B cell (primary cell): ENCODE measurements at places on chromosomes 1 and 21. TPM values are rescaled to one million over a fixed set of nuclear protein-coding genes. Genes with fewer than 3 reads are reported as not detected.

The SYNC gene
- total RNA-seq: not detected in 2 replicates

The SVBP gene
- total RNA-seq: 21.9 and 23.2 TPM in 2 replicates

The ARHGAP30 gene
- 146 and 162 TPM in 2 replicates for total RNA-seq

GRCh38 chr1:113963281-113963906 lies 15.9 kb upstream of the OLFML3 start:
- DNase-seq: no peak

DNA sequence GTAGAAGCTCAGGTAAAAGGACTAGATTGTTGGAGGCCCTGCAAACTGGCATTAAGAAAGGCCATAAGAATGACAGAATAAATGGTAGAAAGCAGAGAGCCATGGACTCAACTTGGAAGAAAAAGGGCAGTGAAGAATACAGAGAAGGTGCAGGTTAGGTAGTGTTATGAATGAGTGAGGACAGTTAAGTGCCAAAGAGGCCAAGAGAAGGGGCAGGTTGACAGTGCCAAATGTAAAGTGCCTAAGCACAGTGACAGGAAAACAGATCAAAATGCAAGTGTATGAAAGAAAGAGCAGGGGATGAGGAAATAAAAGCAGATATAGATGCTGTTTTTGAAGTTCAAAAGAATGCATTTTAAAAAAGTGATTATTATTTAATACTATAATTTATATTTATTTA lies 43.7 kb downstream of the INTS7 start:
- DNase-seq: no peak

GRCh38 chr1:66532798-66533783 lies 862 bp upstream of the SGIP1 start:
- peak; percentile 15 for DNase-seq

- no peak for DNase-seq
These were observed 22.8 kb upstream of the LRRC38 start for GRCh38 chr1:13536571-13536970.

DNA sequence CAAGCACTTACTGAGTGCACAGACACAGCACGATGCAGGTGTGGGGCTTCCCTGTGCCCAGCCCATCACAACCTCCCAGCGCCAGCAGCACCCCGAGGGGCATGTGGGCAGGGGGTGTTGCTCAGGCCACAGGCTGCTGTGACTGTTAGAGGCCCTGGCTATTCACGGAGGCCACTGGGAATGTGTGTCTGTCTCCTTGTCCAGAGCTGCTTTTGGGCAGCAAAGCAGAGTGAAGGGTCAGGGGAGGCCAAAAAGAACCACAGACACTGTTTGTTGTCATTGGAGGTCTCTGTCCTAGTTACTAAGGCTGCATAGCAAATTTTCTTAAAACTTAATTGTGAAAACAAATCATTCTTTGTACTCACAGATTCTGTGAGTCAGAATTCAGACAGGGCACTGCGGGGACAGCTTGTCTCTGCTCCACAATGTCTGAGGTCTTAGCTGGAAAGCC lies 49.6 kb downstream of the TNFRSF8 start:
- DNase-seq: no peak

GRCh38 chr1:77940921-77941570 lies 37.8 kb downstream of the FUBP1 start:
- DNase-seq: no peak

GRCh38 chr21:45529785-45530422 lies 12.3 kb downstream of the SLC19A1 start:
- no peak for DNase-seq
